Tibial nerve (tissue), 4 donors: ENCODE measurements at places on chromosomes 6 and 20. TPM values are rescaled to one million over a fixed set of nuclear protein-coding genes. Genes with fewer than 3 reads are reported as not detected.

PSORS1C2 gene
- total RNA-seq, result not detected

GRM1 gene
- total RNA-seq, result not detected

MYH7B gene
- 4.0 TPM for total RNA-seq

AP5S1 gene
- total RNA-seq, result 15.7 TPM

ANKS1A gene
- total RNA-seq, result 48.6 TPM

ASCC3 gene
- total RNA-seq, result 23.7 TPM

NRN1 gene
- total RNA-seq, result 41.4 TPM

SMOC2 gene
- 139 TPM for total RNA-seq

MLN gene
- total RNA-seq, result not detected

NR2E1 gene
- total RNA-seq, result not detected

GMPR gene
- total RNA-seq, result 17.5 TPM

BPIFA2 gene
- total RNA-seq, result not detected

PRSS16 gene
- not detected for total RNA-seq

SYNCRIP gene
- 64.7 TPM for total RNA-seq

VGLL2 gene
- not detected for total RNA-seq

DOK5 gene
- total RNA-seq, result 11.3 TPM

CTSZ gene
- 120 TPM for total RNA-seq

IMPG1 gene
- not detected for total RNA-seq

SNX21 gene
- 389 TPM for total RNA-seq

RNF182 gene
- total RNA-seq, result not detected

MICAL1 gene
- 69.9 TPM for total RNA-seq

CBFA2T2 gene
- 17.4 TPM for total RNA-seq

PTGIS gene
- total RNA-seq, result 92.4 TPM

MDFI gene
- 13.5 TPM for total RNA-seq

TFAP2A gene
- total RNA-seq, result not detected

EPB41L1 gene
- total RNA-seq, result 37.6 TPM
